ENCODE measurements at places on chromosomes 7 and 10.
A peak's percentile ranks its signal among the peaks of the same experiment; 100 is the strongest.

GRCh38 chr7:88457320-88457719, 150.6 kb upstream of the STEAP4 start:
- no peak for DNase-seq

GRCh38 chr7:55124989-55125875, 106.4 kb downstream of the EGFR start:
- DNase-seq: peak; percentile 44

GRCh38 chr10:43390333-43390732, 18.7 kb downstream of the HNRNPF start:
- no peak for DNase-seq

- peak; percentile 27 for DNase-seq
Measured at GRCh38 chr7:119783799-119784198, 489.2 kb upstream of the KCND2 start.

- DNase-seq: no peak
Measured at GRCh38 chr7:85025312-85025756, 161.5 kb downstream of the SEMA3D start.
